COR-L47 (cell line): ENCODE measurements at places on chromosomes 4 and X.

DNA sequence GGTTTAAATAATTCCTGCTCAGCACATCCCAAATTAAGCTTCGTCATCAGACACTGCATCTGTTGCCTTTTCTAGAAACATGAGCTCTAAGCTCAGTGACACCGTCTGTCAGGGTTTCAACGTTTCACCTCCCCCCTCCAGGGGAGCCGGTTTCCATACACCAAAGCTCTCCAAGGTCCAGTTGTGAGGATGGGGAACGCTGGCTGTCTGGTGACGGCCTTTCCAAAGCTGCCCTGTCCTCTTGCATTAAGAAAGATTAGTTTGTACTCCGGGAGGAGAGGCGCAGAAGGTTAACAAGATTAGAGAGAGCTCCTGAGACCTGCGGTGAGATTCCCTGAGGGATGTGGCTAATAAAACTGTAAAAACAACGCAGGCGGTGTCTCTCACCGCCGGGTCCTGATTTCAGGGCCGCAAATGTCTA, 43.2 kb downstream of the ASMT start:
- DNase-seq = no peak

- no peak for DNase-seq
These were observed 231.0 kb downstream of the ADAMTS3 start for GRCh38 chr4:72338060-72338459.

- no peak for DNase-seq
These were observed 103.1 kb downstream of the NPNT start for GRCh38 chr4:105998171-105999063.

DNA sequence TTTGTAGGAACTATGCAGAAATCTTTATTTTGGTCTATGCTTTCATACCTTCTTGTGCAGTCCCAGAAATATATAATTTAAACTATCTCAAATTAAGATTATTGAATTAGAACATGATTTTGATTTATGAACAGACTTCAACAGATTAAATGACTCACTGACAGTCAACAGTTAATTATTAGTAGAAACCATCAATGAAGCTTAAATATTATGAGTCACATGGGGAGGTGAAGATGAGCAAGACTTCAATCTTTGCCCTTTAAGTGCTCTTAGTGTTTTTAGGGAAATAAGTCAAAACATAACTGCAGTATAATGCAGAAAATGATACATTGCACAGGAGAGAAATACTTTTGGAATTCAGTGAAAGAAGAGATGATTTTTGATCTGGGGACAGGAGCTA, 81.5 kb upstream of the BMP3 start:
- DNase-seq = no peak

DNA sequence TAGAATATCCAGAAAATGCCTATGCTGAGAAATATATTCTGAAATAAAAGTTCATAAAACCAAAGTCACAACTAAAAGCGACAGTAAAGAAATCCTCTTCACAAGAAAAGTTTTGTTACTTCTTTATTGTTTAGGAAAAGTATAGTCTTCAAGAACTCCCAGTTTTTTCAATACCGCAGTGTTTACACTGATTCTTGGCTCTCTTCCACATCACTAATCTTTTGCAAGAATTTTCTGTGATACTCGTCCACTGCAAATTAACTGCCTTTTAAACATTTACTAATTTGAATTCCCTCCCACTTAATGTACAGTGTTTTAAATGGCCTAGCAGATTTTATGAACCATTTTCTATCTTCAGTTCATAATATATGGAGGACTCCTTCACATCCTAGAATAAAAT, 65.1 kb downstream of the HPGDS start:
- DNase-seq = no peak

GRCh38 chrX:133639726-133640125, 224.4 kb upstream of the GPC4 start:
- no peak for DNase-seq

DNA sequence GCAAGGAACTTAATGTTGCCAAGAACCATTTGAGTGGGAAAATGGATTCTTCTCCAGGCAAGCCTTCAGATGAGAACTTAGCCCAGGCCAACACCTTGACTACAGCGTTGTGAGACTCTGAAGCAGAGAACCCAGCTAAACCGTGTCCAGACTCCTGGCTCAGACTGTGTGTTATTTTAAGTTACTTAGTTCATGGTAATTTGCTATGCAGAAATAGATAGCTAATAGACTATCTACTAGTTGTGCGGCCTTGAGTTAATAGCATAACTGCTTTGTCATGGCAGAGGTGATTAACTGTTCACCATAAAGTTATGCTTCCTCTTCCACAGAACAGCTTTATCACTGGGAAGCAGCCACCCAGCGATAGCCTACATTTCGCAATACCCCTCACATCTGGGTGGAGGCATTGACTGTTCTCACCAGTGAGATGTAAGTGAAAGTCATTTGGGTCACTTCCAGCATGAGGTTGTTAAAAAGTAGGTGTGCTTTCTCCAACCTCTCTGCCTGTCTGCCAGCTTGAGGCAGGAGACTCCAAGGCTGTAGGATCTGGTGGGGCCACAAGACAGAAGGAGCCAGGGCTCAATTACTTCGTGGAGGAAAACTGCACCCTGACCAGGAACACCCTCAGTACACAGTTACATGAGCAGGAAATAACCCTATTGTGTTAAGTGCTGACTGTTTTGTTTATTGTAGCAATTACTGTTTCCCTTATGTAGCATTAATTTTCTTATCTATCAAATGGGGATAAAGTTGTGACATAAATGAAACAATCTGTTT, 94.2 kb downstream of the GPAT3 start:
- no peak for DNase-seq

GRCh38 chr4:142773505-142773904, 72.6 kb downstream of the INPP4B start:
- DNase-seq = no peak

DNA sequence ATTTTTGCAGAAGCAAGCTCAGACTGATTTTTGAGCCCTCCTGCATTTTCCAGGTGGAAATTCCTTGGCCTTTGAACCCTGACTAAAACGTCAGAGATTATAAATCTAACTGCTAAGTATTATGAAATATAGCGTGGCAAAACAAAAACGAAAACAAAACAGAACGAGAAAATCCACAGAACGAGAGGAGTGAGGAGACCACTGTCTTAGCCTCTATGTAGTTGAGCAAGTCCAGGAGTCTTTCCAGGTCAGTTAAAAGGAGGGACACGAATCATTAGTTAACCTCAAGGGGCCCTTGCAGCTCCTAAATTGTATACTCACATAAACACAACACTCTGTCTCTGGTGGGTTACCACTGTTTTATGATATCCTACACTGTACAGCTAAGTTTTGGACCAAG, 80.2 kb downstream of the SYNPO2 start:
- DNase-seq = no peak

DNA sequence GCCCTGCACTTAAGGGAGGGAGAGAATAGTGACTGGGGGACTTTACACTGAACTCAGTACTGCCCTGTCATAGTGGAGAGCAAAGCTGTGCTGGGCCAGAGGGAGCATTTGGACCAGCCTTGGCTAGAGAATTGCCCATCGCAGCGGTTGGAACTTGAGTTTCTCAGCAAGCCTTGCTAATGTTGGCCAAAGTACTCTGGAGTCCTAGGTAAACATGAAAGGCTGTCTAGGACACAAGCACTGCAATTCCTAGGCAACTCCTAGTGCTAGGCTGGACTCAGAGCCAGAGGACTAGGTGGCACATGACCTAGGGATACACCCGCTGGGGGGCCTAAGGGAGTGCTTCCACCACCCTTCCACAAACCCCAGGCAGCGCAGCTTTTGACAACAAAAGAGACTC, 15.0 kb downstream of the MED14 start:
- no peak for DNase-seq

DNA sequence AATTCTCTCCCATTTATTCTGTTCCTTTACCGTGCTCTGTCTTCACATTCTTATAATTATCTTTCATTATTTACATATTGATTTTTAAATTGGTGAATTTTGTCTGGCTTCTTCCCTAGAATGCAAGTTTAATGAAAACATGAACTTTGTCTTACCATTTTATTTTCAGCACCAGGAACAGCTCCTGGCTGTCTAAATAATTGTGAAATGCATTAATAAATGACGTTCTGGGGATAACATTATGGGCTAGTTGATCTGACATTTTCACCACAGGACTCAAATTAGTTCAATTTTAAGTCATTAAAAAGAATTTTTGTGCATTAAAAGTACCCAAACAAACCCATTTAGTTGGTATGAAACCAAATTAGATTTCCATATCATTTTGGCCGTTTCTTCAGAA, 97.5 kb downstream of the KCTD8 start:
- no peak for DNase-seq

DNA sequence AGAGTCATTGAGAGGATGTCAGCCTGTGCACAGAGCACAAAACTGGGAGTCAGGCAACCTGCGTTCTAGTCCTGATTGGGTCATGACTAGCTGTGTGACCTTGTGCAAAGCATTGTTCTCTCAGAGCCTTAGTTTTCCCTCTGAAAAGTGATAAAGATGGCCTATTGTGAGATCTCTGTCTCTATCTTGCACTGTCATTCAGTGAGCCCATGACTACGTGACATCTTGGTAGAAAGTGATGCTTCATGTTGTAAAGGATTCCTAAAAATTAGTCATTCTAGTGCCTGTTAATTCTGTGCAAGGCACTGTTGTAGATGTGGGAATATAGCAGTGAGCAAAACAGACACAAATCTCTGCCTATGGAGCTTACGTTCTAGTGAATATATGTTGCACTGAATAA, 2.5 kb downstream of the PGRMC1 start:
- no peak for DNase-seq

- peak; percentile 62 for DNase-seq
These were observed 16.4 kb downstream of the MCUB start for GRCh38 chr4:109576462-109576861.

DNA sequence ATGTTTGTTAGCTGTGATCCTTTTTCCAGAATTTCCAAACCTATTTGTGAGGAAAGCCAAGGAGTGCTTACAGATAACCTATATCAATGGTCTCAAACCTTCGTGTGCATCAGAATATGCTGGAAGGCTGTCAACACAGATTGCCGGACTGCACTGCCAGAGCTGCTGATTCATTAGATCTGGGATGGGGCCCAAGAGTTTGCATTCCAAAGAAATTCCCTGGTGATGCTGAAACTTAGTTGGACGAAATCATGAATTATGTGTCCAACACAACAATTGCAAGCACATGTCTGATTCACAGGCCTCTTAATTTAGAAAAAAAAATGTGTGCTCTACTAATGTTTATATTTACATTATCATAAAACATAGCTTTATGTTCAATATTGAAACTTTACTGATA, 544.0 kb upstream of the AMOT start:
- no peak for DNase-seq

DNA sequence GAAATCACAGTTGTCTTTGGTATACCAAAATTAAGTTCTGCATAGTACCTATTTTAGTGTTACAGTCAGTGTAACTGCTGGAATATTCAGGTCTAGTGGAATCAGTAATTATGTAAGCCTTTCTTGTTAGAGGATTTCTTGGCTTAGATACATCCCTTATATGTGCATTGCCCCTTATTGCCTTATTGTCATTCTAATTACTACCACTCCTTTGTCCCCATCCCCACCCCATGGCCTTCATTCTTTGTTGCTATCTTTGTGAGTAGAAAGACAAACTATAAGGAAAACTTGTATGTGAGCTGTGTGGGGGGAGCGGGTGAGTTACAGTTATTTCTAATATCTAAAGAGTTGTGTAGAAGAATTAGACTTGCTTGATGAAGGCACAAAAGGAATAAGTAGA, 36.9 kb upstream of the RPA4 start:
- DNase-seq = no peak

GRCh38 chr4:86611757-86612156, 17.6 kb downstream of the PTPN13 start:
- no peak for DNase-seq

DNA sequence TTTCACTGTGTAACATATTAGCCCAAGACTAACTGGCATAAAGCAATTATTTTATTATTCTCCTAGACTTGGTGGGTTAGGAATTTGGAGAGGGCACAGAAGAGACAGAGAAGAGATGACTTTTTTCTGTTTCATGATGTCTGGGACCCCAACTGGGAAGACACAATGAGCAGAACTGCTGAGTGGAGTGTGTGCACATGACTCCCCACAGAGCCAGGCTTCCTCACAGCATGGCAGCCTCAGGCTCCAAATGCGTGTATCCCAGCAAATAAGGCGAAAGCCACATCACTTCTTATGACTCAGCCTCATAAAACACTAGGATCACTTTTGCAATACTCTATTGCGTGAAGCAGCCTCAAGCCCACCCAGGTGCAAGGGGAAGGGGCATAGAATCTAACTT, 68.4 kb downstream of the MFAP3L start:
- DNase-seq = no peak

GRCh38 chr4:70564033-70564432, 28.0 kb upstream of the AMBN start:
- no peak for DNase-seq

DNA sequence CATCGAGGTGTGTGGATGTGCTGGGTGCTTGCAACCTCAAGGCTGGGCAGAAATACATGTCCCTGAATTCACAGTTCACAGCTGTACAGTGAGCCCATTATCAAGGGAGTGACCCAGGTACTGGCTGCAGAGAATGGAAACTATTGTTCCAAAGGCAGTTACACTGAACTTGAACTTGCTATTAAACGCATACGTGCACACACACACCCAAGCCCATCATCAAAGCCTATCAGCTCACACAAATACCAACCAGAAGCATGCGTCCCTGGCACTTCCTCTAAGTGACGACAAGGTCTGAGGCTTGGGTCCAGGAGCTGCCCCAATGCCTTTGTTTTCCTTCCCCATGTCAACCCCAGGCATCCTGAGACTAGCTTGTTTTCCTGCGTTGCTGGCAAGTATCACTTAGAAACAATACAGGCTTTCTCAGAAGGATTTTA, 88.6 kb downstream of the IRF2 start:
- no peak for DNase-seq

DNA sequence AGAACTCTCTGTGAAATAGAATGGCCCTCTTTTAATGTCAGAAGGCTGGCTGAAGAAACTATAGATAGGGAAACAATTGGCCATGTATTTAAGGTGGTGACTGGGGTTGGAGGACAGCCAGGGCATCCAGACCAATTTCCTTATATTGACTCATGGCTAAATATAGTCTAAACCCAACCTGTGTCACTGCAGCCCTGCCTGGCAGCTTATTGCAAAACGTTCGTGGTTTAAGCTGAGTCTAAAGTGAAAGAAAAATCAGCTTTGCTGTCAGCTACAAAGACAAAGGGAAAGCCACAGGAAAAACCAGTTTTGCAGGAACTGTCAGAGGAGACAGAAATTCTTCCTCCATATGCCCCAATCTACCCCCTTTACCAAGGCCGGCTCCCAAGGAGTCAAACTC, 902.8 kb upstream of the NDST4 start:
- no peak for DNase-seq

- DNase-seq = no peak
These were observed 20.9 kb downstream of the HSD17B11 start for GRCh38 chr4:87370068-87370467.

DNA sequence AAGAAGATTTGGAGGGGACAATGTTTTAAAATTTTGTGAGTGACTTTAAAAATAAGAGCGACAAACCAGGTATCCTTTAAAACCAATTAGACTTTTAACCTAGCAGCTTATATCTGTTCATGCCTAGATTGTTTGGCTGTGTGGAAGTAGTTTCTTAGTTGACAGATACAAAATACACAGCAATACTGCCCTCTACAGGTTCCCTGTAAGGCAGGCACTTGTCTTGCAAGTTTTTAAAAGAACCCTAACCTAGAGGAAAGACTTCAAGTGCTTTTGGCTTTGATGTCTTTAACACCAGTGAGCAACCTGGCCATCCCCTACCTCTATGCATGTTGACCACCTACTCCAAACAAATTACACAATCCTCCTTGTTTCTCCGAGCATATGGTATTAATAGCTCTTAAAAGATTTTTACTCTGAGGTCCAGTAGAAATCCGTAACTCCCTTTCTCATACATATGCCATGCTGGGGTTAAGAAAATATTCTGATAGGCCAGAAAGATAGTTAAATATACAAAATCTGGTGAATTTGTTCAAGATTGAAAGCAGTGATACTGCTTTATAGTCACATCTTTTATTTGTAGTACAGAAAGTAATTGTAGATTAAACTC, 273.0 kb downstream of the ARHGAP24 start:
- DNase-seq = peak; percentile 78
